ENCODE measurements at places on chromosomes 2 and 18. TPM values are rescaled to one million over a fixed set of nuclear protein-coding genes. Genes with fewer than 3 reads are reported as not detected.

CDK5R2 gene
- total RNA-seq, result not detected

STARD6 gene
- total RNA-seq, result not detected

GRCh38 chr18:50266248-50266704 is at the start of gene CFAP53:
Gene CFAP53, minus strand, starts transcription at chr18:50266495. Its CDS starts 91 bp downstream, at chr18:50266404.
- peak; percentile 91 for DNase-seq

GRCh38 chr2:120403676-120404075 is 57.7 kb downstream of the INHBB start:
- no peak for DNase-seq

GRCh38 chr2:118016911-118017310 is 3.0 kb upstream of the CCDC93 start:
- DNase-seq, result no peak

- no peak for DNase-seq
Observed at GRCh38 chr18:2173486-2173885, 397.8 kb downstream of the METTL4 start.

- DNase-seq, result no peak
Observed at GRCh38 chr18:57286949-57287348, 65.4 kb upstream of the ST8SIA3 start.

GRCh38 chr2:27792759-27793158 is 21.2 kb downstream of the MRPL33 start:
- no peak for DNase-seq

Measured in activated B cell treated with CpG ODN at 0.5 μM for 24 hours (primary cell).